ENCODE measurements at places on chromosomes 6 and 20.

- no peak for DNase-seq
These were observed 7.4 kb upstream of the CD24 start for GRCh38 chr6:106981926-106982325.

- no peak for DNase-seq
These were observed 232.4 kb downstream of the BMP7 start for GRCh38 chr20:57034001-57034400.

GRCh38 chr6:24996269-24996836 lies 60.6 kb upstream of the RIPOR2 start:
- peak; percentile 65 for DNase-seq

DNA sequence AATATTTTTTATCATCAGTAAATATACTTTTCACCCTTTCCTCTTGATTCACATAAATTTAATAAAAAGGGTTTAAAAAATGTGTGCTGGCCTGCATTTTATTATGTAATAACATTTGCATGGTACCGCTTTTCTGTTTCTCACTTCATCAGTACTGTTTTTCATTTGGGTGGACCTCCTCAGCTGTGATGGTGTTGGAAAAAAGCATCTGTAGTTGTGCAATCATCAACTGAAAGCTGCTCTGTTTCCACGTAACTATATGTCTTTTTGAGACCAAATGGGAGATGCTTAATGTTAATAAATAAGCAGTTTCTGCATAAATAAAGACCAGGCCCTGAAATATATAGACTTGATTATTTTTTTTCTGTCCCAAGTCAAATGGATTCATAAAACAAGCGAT lies 31.6 kb upstream of the CENPW start:
- DNase-seq, result no peak

GRCh38 chr20:21029341-21029740 lies 76.8 kb downstream of the LINC00237 start:
- no peak for DNase-seq

- no peak for DNase-seq
These were observed 250.8 kb downstream of the SMOC2 start for GRCh38 chr6:168691774-168692173.

- no peak for DNase-seq
These were observed 72.2 kb upstream of the SPTLC3 start for GRCh38 chr20:12936524-12936923.

DNA sequence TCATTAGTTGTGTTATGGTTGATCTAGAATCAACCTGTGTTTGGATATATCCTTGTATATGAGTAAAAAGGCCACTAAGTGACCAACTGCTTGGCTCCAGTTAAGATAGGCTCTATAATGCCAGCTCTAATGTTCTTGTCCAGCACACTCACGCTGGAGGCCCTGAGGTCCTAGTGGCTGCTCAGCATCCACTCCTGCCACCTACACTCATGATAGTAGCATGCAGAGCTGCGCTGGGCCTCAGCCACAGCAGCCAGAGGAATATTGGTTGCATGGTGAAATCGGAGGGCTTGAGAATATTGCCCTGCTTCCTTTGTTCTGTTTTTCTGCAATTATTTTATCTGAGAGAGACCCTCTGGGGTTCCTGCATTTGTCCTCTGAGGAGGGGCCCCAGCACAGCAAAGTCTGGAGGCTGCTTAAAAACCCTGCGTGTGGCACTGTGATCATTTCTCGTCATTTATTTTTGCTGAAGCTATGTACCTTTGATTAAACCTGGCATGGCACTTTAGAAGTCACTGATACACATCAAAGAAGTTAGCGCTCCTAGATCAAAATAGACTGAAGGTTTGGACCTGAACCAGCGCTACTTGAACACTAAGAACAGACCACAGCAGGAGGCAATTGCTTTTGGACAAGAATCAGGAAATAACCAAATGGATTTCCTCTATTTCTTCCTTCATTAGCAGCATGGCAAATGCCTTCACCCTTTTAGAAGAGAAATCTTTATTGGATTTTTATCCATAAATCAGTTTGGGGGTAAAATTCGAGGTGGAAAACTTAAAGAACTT lies 398.4 kb upstream of the ID4 start:
- no peak for DNase-seq

DNA sequence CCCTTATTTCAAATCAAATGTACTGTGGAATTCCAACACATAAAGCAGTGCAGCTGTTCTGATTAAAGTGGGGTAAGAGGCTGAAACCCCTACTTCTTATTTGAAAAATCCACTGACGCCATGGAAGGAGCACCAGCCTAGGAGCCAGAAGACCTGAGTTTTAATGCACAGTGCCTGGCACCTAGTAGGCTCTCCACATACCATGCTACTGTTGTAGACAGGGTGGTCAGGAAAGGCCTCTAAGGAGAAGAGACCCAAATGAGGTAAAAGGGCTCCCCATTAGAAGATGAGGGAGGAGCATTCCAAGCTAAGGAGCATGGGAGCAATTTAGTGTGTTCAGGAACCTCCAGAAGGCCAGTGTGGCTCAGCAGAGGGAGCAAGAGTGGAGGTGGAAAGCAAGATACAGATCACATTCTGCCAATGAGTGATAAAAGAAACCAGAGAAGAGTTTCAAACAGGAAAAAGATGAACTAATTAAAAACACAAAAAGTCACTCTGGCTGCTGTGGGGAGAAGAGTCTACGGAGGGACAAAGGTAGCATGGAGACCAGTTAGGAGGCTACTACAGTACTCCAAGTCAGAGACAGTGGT lies 11.8 kb upstream of the ZNF76 start:
- no peak for DNase-seq

DNA sequence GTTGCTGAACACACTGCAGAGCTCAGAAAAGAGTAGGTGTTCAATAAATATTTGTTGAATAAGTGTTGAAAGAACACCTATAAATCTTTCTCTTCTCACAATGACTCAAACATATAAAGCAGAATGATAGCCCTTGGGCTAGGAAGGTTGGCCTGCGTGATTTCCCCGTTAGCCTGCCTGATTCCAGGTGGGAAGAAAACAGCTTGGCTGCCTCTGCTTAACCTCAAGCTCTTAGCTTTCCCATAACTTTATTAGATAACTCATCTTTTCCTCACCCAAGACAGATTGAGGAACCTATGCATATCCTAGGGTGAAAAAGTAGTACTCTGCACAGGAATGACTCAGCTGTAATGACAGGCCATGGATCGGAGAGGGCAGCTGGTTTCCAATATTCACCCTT lies 300.3 kb upstream of the ID4 start:
- DNase-seq, result no peak

Measured in bone marrow (tissue), 2 donors.